Right lobe of liver (tissue), 6 donors: ENCODE measurements at places on chromosomes 7 and 10.

DNA sequence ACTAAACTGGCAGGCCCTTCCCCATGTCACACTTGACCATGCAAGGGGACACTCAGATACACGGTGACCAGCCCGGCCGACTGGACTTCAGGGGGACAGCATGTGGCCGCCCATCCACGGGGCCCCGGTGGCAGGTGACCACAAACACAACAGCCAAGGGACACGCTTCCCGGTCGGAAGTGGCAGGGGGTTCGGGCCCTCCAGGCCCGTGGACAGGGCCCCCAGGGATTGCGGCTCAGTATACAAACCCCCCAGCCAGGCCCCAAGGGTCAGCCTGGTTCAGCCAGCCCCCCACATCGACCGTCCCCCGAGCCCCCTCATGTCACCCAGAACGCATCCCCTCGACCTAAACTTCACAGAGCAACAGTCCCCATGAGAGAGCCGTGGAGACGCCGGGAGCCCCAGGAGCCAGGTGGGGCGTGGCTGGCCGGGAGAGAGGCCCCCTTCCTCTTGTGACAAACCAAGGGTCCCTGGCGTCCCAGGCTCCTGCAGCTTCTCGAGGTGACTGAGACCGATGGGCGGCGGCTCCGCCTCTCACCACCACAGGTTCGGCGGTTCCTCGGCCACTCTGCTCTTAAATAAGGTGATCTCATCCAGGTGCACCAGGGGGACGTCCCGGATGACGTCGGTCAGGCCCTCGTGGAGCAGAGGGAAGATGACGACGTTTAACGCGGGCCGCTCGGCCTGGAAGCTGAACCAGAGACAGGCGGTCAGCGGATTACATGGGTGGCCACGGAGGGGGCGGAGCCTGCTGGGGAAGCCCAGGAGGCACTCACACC lies 57.8 kb upstream of the TNRC18 start:
- no peak for DNase-seq

GRCh38 chr10:81898518-81898917 lies 23.5 kb downstream of the NRG3 start:
- DNase-seq: no peak

DNA sequence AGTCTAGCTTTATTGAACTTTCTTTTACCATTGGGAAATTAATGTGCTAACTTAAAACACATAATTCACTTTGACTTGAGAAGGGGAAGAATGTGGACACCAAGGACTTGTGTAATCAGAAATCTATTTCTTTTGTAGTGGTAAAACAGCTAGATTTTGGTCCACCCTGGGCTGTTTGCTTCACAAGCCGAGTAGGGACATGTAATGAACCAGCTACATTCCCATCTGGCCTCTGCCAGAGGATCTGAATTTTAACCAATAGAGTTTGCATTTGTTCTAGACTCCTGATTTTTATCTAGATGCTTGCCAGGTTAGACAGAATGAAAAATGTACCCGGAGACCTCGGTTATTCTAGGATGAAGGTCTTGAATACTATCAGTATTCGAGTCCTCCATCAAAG lies 1.9 kb downstream of the CACNB2 start:
- DNase-seq: no peak

DNA sequence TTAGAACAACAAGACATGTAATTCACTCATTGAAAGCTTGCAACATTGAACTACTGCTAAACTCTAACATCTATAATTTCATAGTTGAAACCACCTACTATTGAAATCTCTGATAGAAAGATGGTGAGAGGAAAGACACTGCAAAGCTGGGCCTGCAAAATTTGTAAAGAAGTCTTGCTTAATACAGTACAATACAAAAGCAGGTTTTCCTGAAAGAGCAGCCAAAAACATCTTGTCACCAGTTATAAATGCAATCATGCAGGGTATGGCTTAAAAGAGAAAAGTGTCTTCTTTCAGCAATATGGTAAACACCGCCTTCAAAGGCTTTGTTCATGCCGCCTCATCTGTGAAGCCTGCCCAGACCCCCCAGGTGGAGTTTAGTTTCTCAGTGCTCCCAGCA lies 109.2 kb downstream of the ANK3 start:
- DNase-seq: no peak

- DNase-seq: no peak
These were observed 56.1 kb upstream of the GRB10 start for GRCh38 chr7:50838675-50839377.

- no peak for DNase-seq
These were observed 108.6 kb downstream of the SRI start for GRCh38 chr7:88111140-88111743.

DNA sequence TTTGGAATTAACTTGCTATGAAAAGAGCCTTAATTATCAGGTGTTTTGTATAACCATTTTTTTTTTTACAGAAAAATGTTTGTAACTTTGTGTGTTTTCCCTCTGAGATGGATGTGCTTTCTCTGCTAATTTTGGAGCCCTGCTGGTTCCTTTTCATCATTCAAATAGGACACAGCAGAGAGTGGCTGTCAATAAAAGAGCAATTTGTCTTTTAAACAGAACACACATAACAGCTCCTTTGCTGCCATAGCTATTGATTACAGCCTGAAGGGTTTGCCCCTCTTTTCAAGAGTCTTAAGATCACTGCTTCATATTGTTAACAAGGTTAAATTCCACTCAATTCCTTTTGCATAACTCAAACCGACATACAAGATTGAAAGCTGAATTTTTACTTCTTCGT lies 187.2 kb upstream of the MBL2 start:
- no peak for DNase-seq

DNA sequence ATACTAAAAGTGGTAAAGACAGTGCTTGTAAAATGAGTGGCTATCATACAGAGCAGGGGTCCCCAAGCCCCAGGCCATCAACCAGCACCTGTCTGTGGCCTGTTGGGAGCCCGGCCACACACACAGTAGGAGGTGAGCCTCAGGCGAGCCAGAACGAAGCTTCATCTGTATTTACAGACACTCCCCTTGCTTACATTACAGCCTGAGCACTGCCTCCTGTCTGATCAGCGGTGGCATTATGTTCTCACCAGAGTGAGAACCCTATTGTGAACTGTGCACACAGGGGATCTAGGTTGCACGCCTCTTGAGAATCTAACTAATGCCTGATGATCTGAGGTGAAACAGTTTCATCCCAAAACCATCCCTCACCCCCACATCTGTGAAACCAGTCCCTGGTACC lies 58.7 kb downstream of the ITGA8 start:
- no peak for DNase-seq

DNA sequence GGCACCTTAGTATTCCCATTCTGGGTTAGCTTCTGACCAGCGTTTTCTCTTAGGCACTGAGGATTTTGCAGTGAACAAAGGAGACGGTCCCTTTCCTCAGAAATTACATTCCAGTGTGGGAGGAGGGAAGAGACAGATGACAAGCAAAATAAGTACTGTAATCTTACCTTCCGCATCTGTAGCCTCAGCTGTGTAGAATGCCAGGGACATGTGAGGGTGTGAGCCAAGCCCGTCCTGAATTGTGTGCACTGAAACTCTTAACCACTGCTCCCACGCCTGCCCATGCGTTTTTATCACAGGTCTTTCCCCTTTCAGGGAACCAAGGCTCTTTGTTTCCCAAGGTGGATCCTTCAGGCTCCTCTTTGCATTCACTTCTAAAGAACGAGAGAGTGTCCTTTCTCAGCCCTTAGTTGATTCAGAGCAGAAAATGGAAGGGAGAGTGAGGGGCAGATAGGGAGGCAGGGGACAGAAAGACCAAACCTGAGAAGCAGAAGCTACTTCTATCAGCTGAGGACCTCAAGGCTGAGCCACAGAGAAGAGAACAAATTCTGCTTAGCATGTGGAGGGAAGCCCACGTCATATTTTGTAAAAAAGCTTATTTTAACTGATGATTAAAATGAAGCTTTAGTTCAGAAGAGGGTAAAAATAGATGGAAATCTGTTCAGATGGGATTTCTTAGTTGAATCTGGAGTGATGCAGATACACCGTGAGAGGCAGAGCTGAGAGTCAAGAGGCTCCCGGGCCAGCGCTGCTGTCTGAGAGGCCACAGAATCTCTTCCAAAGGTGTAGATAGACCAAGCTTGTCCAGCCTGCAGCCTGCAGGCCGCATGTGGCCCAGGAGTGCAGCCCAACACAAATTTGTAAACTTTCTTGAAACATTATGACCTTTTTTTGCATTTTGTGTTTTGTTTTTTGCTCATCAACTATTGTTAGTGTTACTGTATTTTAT lies 122.5 kb downstream of the CCNY start:
- no peak for DNase-seq

DNA sequence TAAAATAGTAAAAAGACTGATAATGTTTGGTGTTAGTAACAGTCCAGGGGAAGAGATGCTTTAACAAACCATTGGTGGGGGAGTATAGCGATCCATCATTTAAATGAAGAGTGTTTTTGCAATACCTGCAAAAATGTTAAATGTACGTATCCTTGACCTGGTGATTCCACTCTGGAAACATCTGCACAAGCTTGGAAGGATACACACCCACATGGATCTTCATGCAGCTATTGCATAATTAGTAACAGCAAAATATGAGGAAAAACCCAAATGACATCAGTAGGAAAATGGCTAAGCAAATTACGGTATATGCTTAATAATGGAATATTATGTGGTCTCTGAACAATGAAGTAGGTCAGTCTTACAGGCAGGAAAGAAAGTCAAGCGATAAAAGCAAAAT lies 20.5 kb downstream of the WNT2 start:
- no peak for DNase-seq

DNA sequence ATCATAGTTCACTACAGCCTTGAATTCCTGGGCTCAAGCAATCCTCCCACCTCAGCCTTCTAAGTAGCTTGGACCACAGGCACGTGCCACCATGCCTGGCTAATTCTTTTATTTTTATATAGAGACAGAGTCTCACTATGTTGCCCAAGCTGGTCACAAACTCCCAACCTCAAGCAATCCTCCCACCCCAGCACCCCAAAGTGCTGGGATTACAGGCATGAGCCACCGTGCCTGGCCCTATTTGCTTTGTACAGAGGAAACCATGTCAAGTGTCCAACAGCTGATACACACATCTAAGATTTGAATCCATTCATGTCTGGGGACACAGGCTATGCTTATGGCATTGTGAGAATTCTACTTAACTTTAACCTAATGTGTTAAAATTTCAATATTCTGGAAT lies 29.9 kb upstream of the MPP7 start:
- no peak for DNase-seq

GRCh38 chr10:52217531-52217930 lies 96.5 kb upstream of the DKK1 start:
- no peak for DNase-seq

DNA sequence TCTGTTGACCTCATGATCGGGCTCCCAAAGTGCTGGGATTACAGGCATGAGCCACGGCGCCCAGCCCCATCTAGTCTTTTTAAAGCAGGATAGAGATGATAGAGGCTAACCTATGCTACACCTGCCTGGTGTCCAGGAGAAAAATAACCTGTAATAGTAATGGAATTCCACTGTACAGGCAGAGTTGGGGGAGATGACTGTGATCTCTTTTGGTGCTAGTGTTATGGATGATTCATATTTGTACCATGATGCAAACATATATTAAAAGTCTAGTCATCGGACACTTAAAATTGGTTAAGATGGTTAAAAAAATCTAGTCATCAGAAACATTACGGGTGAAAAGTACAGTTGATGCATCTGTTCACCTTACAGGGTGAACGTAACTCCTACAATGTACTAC lies 6.1 kb upstream of the SAR1A start:
- no peak for DNase-seq

- DNase-seq: no peak
These were observed 2.2 kb downstream of the C10orf67 start for GRCh38 chr10:23342213-23342884.

DNA sequence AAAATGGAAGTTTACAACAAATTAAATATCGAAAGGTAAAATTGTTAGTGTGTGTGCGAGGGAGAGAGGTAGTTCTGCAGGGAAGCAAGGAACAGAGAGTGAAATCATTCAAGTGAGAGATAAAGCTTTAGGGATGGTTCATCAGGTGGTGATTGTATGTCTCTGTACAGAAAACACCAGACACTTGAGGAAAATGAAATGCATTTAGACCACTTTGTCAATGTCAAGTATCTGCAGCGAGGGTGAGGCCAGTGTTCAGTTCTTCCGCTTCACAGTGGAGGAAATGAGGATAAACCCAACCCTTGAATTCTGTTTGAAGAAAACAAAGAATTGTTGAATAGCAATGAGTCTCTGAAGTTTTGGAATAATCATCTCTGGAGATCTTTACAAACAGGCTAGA lies 14.4 kb upstream of the ITGB1 start:
- no peak for DNase-seq

DNA sequence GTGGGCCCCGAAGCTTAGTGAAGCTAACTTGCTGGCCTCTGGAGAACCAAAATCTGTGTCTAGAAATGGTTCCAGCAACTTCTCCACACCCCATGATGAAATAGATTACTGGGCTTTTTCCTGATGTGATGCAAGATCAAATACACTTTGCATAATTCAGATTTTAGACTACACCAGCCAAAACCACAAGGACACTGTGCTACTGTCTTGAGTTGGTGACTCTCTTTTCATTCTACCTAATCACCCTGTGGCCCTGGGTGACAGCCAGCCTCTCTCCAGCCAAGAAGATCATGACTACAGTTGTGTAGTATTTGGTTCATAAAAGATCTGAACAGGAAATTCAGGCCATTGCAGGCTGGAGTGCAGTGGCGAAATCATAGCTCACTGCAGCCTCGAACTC lies 22.2 kb downstream of the AZGP1 start:
- DNase-seq: peak; percentile 80

DNA sequence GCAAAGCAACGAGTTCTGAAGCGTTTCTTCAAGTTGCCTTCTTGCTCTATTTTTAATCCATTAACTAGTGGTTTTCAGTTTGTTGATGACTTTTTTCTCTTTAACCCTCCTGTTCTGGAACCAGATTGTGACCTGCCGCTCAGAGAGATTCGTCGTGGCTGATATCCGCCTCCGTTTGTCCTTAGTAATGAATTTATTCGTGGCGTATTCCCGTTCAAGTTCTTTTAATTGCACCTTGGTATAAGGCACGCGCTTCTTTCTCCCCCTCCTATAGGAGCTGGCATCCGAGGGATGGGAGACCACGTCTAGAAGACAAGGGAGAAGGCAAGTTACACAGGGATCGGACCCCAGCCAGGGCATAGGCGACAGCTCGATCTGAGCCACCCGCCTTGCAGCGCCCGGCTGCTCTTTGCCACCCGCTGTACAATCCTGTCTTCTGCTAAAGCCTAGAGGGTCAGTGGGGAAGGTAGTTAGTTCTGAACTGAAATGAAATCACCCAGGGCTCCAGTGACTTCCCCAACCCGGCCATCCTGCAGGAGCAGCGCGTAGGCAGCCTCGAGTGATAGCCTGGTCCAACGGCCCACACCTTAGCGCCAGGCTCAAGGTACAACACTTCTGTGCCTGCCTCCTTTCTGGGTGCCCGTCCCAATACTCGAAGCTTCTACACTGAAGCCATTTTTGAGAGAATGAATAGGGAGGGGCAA lies 1.6 kb downstream of the HOXA13 start:
- peak; percentile 35 for DNase-seq
